Activated effector memory CD4-positive, alpha-beta T cell treated with Interleukin-2 at 50 U/mL for 16 hours (primary cell): ENCODE measurements at places on chromosomes 1 and 21.

GRCh38 chr1:56570924-56571372 lies 8.4 kb downstream of the PLPP3 start:
- DNase-seq = no peak

DNA sequence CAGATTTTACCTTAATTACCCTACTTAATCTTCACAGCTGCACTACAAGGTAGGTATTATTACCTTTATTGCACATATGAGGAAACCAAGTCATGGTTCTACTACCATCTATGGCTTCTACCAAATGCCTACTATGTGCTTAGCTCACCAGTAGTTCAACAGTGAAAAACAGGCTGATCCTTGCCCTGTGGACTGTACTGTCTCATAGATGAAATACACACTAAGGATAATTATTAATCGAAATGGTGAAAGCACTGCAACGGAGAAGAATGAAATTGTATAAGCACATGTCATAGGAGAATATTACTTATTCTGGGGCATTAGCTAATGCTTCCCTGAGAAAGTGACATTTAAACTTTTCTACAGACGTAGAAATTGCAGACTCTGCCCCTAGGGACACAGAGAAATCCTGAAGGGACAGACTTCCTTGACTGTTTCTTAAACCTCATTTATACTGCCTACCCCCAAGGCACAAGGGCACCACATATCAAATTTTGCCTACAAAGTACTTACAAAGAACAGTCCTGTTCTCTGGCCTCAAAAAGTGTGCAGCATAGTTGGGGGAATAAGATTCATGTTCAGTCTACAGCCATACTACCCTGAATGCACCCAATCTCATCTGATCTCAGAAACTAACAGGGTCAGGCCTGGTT lies 148.4 kb upstream of the ZC3H11B start:
- no peak for DNase-seq

DNA sequence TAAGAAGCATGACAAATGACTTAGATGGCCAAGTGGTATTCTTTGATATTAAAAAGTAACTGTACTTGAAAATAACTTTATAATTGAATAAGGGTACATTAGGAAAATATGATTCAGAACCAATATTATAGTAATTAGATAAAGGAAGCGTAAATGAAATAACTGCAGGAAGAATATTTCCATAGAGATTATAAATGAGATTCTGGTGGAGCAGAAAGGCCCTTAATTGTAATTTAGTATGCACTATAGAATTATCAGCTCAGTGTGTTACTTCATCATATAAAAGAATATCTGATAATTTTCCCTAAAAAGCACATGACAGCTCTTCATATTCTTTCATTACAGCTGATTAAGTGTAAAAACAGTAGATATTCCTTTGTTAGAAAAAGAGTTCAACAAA lies 171.7 kb downstream of the PIGK start:
- DNase-seq = no peak

- DNase-seq = no peak
Observed at GRCh38 chr1:44296086-44296485, 59.0 kb downstream of the ERI3 start.

- no peak for DNase-seq
Observed at GRCh38 chr1:189211742-189212141, 1265.9 kb downstream of the BRINP3 start.

DNA sequence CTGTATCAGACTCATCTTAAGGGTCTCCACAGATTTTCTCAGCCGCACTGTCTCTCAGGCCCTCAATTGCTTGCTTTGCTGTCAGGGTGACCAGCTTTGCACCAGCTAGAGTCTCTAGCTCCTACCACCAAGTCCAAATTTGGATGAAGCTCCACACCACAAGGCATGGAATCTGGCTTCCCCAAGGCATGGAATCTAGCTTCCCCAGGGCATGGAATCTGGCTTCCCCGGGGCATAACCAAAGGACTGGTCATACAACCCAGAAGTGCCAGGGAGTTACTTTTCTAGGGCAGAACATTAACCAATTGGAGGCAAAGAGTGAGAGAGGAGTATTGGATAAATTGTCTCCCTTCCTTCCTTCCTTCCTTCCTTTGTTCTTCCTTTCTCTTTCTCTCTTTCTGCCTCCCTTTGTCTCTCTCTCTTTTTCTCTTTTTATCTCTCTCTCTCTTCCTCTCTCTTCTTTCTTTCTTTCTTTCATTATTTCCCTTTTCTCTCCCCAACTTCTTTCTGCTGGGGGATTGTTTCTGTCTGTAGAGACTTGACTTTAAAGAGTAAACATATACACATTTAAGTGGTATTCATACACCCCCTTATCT lies 76.9 kb upstream of the HAO2 start:
- DNase-seq = no peak

GRCh38 chr1:87508247-87508787 lies 179.6 kb downstream of the LMO4 start:
- DNase-seq = no peak

GRCh38 chr1:151581451-151581850 lies 30.4 kb upstream of the SNX27 start:
- DNase-seq = no peak

DNA sequence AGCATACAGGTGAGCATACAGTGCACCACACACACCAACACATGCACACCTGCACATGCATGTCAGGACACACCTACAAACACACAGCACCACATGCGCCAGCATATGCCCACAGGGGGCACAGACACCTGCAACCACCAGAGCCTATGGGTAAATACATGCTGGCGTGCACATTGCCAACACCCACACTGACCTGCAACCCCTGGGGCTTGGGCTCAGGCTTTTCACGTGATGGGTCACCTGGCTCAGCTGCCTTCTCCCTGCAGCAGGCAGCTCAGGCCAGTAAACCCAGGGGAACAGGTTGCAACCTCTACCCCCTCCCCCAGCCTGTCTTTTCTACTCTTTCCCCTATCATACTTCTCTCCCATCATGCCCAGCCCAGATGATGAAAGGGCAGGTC lies 8.1 kb downstream of the CD247 start:
- DNase-seq = no peak
